ENCODE measurements at places on chromosomes 6 and 20.
A peak's percentile ranks its signal among the peaks of the same experiment; 100 is the strongest.

GRCh38 chr6:45922728-45923351, 92.8 kb downstream of the CLIC5 start:
- peaks cover 20% of the 10 kb centered on the region for H3K4me1 ChIP-seq
- H3K36me3 ChIP-seq: no peaks in the 10 kb centered on the region
- H3K27me3 ChIP-seq: no peaks in the 10 kb centered on the region

GRCh38 chr6:169048185-169048864, 205.3 kb downstream of the THBS2 start:
- no peak overlapping the region for H3K4me3 ChIP-seq
- peaks cover 9% of the 10 kb centered on the region for H3K27me3 ChIP-seq
- no peak overlapping the region for H3K27ac ChIP-seq
- no peaks in the 10 kb centered on the region for H3K36me3 ChIP-seq
- H3K4me1 ChIP-seq: no peaks in the 10 kb centered on the region

- peaks cover 7% of the 10 kb centered on the region for H3K27me3 ChIP-seq
- peaks cover 4% of the 10 kb centered on the region for H3K4me1 ChIP-seq
- no peak overlapping the region for H3K4me3 ChIP-seq
- H3K36me3 ChIP-seq: no peaks in the 10 kb centered on the region
- no peak overlapping the region for H3K27ac ChIP-seq
- no peak for DNase-seq
Measured at GRCh38 chr20:45765980-45766379, 25.7 kb downstream of the WFDC3 start.

- no peak overlapping the region for H3K27ac ChIP-seq
- peak overlapping the region; percentile 51 for H3K4me3 ChIP-seq
- H3K27me3 ChIP-seq: peaks cover 12% of the 10 kb centered on the region
- H3K36me3 ChIP-seq: no peaks in the 10 kb centered on the region
- no peak for DNase-seq
Measured at GRCh38 chr20:20083807-20084206, 31.5 kb downstream of the CFAP61 start.

DNA sequence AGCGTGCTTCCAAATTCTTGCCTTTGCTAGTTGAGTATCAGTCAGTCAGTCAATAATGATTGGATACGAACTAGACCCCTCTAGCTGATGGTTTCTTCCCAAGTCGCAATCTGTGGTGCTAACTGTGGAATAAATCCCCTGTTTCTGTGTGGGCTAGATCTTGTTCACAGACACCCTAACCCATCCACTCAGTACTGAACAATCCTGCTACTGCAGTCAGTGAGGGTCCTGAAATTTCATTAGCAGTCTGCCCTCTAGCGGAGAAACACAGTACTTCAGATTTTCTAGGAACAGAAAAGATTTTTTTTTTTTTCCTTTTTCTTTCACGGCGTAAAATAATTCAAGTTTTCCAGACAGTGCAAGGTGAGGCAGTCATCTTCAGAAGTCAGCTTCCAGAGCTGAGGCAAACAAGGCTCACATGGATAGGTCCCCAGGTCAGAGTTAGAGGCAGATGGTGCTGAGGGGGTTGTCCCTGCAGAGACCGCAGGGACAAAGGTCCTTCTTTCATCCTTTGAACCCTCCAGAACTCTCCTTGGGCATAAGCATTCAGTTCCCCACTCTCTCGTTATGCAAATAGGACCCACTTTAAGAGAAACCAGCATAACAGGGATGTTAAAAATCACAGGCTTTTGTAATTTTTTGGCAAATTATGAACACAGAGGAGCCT, 119.6 kb downstream of the SCML4 start:
- H3K27ac ChIP-seq: no peak overlapping the region
- no peaks in the 10 kb centered on the region for H3K27me3 ChIP-seq
- peaks cover 19% of the 10 kb centered on the region for H3K4me1 ChIP-seq
- no peak overlapping the region for H3K4me3 ChIP-seq

DNA sequence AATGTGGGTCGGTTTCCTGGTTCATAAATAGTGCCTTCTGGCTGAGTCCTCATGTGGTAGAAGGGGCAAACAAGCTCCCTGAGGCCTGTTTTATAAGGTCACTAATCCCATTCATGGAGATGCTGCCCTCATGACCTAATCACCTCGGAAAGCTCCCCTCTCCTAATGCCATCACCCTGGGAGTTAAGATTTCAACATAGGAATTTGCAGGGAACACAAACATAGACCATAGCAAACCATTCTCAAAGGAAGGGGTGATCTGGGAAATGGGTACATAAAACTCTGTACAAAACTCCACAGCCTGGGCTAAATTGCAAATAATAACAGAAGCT, 1.5 kb upstream of the ADTRP start:
- no peaks in the 10 kb centered on the region for H3K4me1 ChIP-seq
- H3K4me3 ChIP-seq: no peak overlapping the region
- H3K27ac ChIP-seq: no peak overlapping the region
- H3K27me3 ChIP-seq: no peaks in the 10 kb centered on the region
- DNase-seq: no peak
- H3K36me3 ChIP-seq: no peaks in the 10 kb centered on the region

GRCh38 chr20:33279261-33279910, 3.6 kb upstream of the BPIFB1 start:
- H3K4me3 ChIP-seq: no peak overlapping the region
- no peaks in the 10 kb centered on the region for H3K4me1 ChIP-seq
- H3K27ac ChIP-seq: no peak overlapping the region
- no peaks in the 10 kb centered on the region for H3K36me3 ChIP-seq
- peaks cover 15% of the 10 kb centered on the region for H3K27me3 ChIP-seq
- no peak for DNase-seq

DNA sequence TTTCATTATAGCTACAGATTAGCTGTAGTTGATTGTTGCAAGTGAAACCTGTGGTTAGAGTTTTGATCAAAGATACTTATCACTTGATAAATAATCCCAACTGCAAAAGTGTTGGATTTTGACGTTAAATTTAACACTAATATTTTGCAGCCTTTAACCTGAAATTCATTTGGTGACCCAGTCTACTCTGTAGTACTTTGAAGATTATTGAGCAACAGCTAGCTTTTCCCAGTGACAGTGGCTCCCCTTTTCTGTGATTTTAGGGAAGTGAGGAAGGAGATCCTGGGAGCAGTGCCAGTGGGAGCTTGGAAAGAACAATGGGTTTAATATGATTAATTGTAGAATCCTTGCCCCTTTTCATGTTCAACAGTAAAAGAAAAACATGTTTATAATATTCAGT, 76.9 kb downstream of the NCOA3 start:
- H3K4me3 ChIP-seq: no peak overlapping the region
- peaks cover 10% of the 10 kb centered on the region for H3K36me3 ChIP-seq
- no peak for DNase-seq
- H3K27ac ChIP-seq: no peak overlapping the region
- H3K4me1 ChIP-seq: peaks cover 39% of the 10 kb centered on the region
- no peaks in the 10 kb centered on the region for H3K27me3 ChIP-seq

GRCh38 chr6:17417817-17418216, 24.4 kb downstream of the CAP2 start:
- no peak overlapping the region for H3K27ac ChIP-seq
- H3K4me1 ChIP-seq: no peaks in the 10 kb centered on the region
- DNase-seq: no peak
- H3K36me3 ChIP-seq: no peaks in the 10 kb centered on the region
- H3K4me3 ChIP-seq: no peak overlapping the region

GRCh38 chr6:121965739-121966138, 433.7 kb upstream of the HSF2 start:
- no peak overlapping the region for H3K27ac ChIP-seq
- no peaks in the 10 kb centered on the region for H3K36me3 ChIP-seq
- no peak for DNase-seq
- no peaks in the 10 kb centered on the region for H3K4me1 ChIP-seq
- no peaks in the 10 kb centered on the region for H3K27me3 ChIP-seq

- H3K4me3 ChIP-seq: no peak overlapping the region
- H3K4me1 ChIP-seq: no peaks in the 10 kb centered on the region
- no peaks in the 10 kb centered on the region for H3K36me3 ChIP-seq
- no peak overlapping the region for H3K27ac ChIP-seq
- DNase-seq: no peak
Measured at GRCh38 chr6:39389484-39389767, 66.9 kb upstream of the KCNK16 start.

All from activated CD8-positive, alpha-beta T cell treated with anti-CD3 and anti-CD28 coated beads, Interleukin-2, amount 10 ng/mL, durations not matched to agents 7 days and 5 days (primary cell).